ENCODE measurements at places on chromosomes 12 and 14. TPM values are rescaled to one million over a fixed set of nuclear protein-coding genes. Genes with fewer than 3 reads are reported as not detected.
A peak's percentile ranks its signal among the peaks of the same experiment; 100 is the strongest.

- H3K27me3 ChIP-seq = peaks cover 19% of the 10 kb centered on the region
- no peak overlapping the region for H3K27ac ChIP-seq
- no peaks in the 10 kb centered on the region for H3K36me3 ChIP-seq
- peaks cover 9% of the 10 kb centered on the region for H3K4me1 ChIP-seq
Measured at GRCh38 chr14:96587823-96588385, 85.7 kb downstream of the PAPOLA start.

TAS2R7 gene
- not detected for total RNA-seq

- peaks cover 4% of the 10 kb centered on the region for H3K4me1 ChIP-seq
- DNase-seq = no peak
- H3K4me3 ChIP-seq = no peak overlapping the region
- no peaks in the 10 kb centered on the region for H3K36me3 ChIP-seq
- H3K27me3 ChIP-seq = peaks cover 11% of the 10 kb centered on the region
Measured at GRCh38 chr14:103086771-103087342, 2.8 kb downstream of the LBHD2 start.

KCNK10 gene
- total RNA-seq = not detected

DNA sequence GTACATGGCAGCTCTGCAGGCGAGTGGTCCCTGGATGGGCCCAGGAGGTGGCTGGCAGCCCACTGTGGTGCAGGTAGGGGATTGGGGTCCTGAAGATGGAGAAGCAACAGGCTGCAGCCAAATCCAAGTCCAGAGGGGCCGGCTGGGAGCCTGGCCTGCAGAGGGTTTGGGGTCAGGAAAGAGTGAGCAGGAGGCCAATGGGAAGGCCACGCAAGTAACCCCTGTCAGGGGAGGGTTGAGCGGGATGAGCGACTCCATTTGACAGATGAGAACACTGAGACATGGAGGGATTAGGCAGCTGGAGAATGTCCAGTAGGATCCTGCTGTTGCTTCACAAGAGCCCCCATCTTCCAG lies 136.0 kb downstream of the BCL11B start:
- H3K27ac ChIP-seq = no peak overlapping the region
- H3K4me3 ChIP-seq = no peak overlapping the region
- H3K36me3 ChIP-seq = no peaks in the 10 kb centered on the region
- no peak for DNase-seq
- no peaks in the 10 kb centered on the region for H3K27me3 ChIP-seq

- H3K4me3 ChIP-seq = no peak overlapping the region
- H3K36me3 ChIP-seq = no peaks in the 10 kb centered on the region
- H3K27me3 ChIP-seq = peaks cover 31% of the 10 kb centered on the region
- H3K27ac ChIP-seq = no peak overlapping the region
- peaks cover 29% of the 10 kb centered on the region for H3K4me1 ChIP-seq
Measured at GRCh38 chr12:98743362-98743953, 98.4 kb downstream of the APAF1 start.

AKAP3 gene
- total RNA-seq = 3.5 TPM

- peaks cover 25% of the 10 kb centered on the region for H3K36me3 ChIP-seq
- no peak for DNase-seq
- H3K4me3 ChIP-seq = peak overlapping the region; percentile 97
- peaks cover 30% of the 10 kb centered on the region for H3K4me1 ChIP-seq
Measured at GRCh38 chr12:110501399-110501751, 536 bp downstream of the VPS29 start.

DNA sequence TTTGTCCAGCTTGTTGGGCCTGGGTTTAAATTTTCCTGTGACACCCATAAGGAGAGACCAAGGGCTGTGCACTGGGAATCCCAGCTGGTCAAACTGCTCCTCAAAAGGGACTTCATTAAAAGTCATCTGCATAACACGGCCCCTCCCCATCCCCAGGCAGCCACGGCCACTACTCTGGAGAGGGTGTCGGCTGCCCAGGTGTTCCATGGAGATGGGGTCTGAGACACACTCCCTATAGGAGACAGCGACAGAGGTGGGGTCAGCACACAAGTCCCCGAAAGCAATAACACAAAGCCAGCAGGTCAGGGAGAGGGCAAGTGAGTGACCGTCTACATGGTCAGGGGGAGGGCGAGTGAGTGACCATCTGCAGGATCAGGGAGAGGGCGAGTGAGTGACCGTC lies 75.6 kb upstream of the BCL11B start:
- no peak for DNase-seq
- no peaks in the 10 kb centered on the region for H3K4me1 ChIP-seq
- H3K36me3 ChIP-seq = no peaks in the 10 kb centered on the region
- no peak overlapping the region for H3K4me3 ChIP-seq
- H3K27me3 ChIP-seq = peaks cover 2% of the 10 kb centered on the region

C1S gene
- total RNA-seq = 1.7 TPM

AKAP5 gene
- 1.3 TPM for total RNA-seq

GRCh38 chr12:23674064-23674463 lies 275.4 kb downstream of the SOX5 start:
- no peaks in the 10 kb centered on the region for H3K4me1 ChIP-seq
- no peak for DNase-seq
- no peaks in the 10 kb centered on the region for H3K36me3 ChIP-seq
- no peak overlapping the region for H3K4me3 ChIP-seq
- no peak overlapping the region for H3K27ac ChIP-seq
- H3K27me3 ChIP-seq = no peaks in the 10 kb centered on the region

MGAT4C gene
- total RNA-seq = not detected

- no peak for DNase-seq
- H3K4me1 ChIP-seq = no peaks in the 10 kb centered on the region
- peaks cover 12% of the 10 kb centered on the region for H3K27me3 ChIP-seq
- no peak overlapping the region for H3K4me3 ChIP-seq
- H3K27ac ChIP-seq = no peak overlapping the region
Measured at GRCh38 chr12:130225347-130225746, 63.1 kb downstream of the FZD10 start.

DNA sequence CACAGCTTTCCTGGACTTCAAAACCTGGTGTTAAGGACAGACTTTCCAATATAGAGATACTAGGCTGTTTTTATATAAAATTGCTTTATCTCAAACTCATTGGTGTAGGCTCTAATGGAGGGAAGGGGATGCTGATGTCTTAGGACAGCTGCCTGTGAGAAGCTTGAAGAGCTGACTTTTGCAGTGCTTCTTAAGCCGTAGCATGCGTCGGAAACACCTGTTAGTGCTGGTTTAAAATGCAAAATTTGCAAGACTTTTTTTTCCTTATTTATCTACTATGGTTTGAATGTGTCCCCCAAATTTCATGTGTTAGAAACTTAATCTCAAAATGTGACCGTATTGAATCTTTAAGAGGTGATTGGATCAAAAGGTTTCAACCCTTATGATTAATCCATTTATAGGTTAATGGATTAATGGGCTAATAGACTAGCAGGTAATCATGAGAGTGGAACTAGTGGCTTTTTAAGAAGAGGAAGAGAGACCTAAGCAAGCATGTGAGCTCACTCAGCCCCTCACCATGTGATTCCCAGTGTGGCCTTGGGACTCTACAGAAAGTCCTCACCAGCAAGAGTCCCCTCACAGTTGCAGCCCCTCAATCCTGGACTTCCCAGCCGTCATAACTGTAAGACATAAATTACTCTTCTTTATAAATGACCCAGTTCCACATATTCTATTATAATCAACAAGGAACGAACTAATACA lies 60.9 kb upstream of the FUT8 start:
- DNase-seq = no peak
- H3K27me3 ChIP-seq = no peaks in the 10 kb centered on the region

GRCh38 chr12:75479963-75480461 lies 543 bp upstream of the GLIPR1 start:
- no peaks in the 10 kb centered on the region for H3K27me3 ChIP-seq
- H3K4me1 ChIP-seq = peaks cover 77% of the 10 kb centered on the region
- no peak for DNase-seq
- H3K4me3 ChIP-seq = peak overlapping the region; percentile 96
- peak overlapping the region; percentile 98 for H3K27ac ChIP-seq
- peaks cover 15% of the 10 kb centered on the region for H3K36me3 ChIP-seq

DNA sequence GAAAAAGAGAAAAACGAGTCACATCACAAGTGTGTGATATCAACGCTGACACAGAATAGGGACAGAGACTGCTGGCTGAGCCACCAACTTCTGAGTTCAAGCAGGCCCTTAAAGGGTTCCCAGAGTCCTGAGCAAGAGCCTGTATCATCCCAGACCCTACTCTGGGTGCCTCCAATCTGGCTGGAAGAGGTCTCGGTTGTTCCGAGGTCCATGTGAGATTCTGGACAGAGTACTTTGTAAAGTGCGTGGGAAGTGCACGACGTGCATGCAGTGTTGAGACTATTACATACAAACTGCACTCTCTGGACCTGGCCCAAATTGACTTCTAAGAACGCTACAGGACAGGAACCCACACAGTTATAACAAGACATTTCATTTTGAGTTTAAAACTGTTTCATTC lies 40.6 kb downstream of the MOK start:
- H3K27me3 ChIP-seq = no peaks in the 10 kb centered on the region
- H3K4me3 ChIP-seq = no peak overlapping the region
- no peaks in the 10 kb centered on the region for H3K36me3 ChIP-seq
- H3K27ac ChIP-seq = no peak overlapping the region
- H3K4me1 ChIP-seq = no peaks in the 10 kb centered on the region
- DNase-seq = no peak

DNA sequence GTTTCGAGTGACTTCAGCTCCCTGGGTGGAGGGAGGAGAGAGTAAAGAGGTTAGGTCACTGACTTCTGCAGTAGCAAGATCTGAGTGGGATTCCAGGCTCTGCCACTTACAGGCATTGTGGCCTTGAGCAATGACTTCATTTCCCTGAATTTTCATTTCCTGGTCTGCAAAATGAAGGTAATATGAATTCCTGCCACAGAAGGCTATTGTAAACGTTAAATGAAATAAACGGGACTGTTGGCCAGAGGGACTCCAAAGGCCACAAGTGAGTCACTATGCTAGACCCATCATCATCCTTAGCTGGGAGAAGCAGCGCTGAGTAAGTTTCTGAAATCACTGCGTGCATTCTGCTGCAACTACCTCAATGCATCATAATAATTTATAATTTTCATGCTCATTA lies 807.8 kb downstream of the AACS start:
- no peaks in the 10 kb centered on the region for H3K27me3 ChIP-seq
- H3K36me3 ChIP-seq = no peaks in the 10 kb centered on the region
- H3K4me3 ChIP-seq = no peak overlapping the region
- H3K27ac ChIP-seq = no peak overlapping the region
- no peaks in the 10 kb centered on the region for H3K4me1 ChIP-seq

Measured in activated CD8-positive, alpha-beta T cell treated with anti-CD3 and anti-CD28 coated beads for 36 hours (primary cell).